Suprapubic skin (tissue), 4 donors: ENCODE measurements at places on chromosomes 3 and 15.

DNA sequence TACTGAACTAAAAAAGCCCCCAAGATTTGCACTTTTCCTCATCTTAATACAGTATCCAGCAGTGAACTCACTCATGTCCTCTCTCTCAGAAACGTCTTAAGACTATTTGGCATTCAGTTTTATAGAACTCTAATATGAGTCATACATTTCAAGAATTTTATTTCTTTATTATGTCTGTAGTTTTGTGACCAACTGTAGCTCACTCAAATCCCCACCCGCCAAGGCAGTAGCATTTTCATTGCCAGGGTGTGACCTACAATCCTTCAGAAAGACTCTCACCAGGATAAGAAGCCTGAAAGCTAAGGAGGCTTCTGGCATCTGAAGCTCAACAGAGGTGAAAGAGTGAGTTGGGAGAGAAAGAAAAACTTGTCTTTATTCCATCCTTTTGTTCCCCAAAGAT is 537.1 kb downstream of the RSL24D1 start:
- no peak for DNase-seq

- no peak for DNase-seq
Observed at GRCh38 chr3:105385819-105386508, 19.3 kb downstream of the ALCAM start.

DNA sequence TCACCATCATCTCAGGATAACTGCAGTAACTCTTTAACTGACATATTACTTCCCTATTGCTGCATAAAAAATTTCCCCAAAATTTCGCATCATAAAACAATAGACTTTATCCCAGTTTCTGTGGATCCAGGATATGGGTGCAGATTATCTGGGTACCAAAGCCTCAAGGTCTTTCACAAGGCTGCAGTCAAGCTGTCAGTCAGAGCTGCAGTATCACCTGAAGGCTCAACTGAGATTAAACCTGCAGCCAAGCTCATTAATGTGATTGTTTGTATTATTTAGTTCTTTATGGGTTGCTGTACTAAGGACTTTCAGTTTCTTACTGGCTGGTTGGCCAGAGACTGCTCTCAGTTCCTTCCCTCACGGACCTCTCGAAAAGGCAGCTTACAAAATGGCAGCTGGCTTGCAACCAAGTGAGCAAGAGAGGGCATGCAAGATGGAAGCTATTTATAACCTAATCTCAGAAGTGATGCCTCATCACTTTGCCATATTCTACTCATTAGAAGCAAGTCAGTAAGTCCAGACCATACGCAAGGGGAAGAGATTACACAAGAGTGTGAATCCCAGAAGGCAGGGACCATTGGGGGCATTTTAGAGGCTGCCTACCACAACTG is 54.9 kb downstream of the DCUN1D1 start:
- DNase-seq: no peak

GRCh38 chr15:52746162-52746757 is 43.9 kb downstream of the ONECUT1 start:
- no peak for DNase-seq

DNA sequence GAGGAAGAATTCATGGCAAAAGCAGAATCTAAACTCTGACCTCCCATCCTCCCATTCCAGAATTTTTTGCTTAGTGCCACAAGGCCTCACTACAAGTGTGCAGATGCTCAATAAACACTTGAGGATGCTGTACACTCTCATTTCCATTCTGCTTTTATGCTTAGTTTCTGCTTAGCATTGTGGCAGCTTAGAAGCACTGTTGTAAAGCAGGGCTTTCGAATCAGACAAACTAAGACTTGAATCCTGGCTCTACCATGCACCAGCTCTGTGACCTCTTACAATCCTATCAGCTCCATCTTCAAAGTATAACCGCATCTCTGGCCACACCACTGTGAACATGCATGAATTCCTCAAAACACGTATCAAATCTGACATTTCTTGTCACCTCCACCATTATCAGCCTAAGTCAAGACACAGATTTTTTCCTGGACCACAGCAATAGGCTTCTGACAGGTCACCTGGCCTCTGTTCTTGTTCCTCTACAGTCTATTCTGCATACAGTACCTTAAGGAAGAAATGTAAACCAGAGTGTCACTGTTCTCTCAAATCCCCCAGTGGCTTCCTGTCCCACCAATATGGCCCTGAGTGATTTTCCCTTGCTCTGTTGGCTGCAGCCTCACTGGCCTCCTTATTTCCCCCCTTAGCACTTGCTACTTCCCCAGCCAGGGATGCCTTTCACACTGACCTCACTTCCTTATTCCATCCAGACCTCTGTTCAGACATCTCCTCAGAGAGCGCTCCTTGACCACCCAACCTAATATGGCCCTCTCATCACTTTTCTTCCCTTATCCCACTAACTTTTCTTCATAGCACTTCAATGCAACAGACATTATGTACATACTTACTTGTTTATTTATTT is 8.1 kb upstream of the PHC3 start:
- DNase-seq: no peak

DNA sequence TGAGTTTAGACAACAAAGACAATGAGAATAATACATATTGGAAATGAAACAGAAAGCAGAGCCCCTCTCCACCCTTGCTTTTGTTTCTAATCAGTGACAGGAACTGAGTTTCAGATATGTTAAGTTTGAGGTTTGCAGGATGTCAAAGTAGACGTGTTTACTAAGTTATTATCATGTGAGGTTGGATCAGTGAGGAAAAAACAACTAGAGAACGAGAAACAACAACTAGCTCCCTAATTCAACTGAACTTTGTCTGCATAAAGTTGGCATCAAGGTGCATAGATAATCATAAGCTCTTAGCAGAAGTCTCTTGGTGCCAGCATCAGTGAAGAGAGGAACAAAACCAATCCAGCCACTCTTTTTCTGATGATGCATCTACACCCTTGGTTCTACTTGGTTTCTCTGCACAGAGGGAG is 491.1 kb upstream of the NR2F2 start:
- DNase-seq: no peak

GRCh38 chr3:197466586-197467399 is 89.0 kb downstream of the BDH1 start:
- DNase-seq: no peak

DNA sequence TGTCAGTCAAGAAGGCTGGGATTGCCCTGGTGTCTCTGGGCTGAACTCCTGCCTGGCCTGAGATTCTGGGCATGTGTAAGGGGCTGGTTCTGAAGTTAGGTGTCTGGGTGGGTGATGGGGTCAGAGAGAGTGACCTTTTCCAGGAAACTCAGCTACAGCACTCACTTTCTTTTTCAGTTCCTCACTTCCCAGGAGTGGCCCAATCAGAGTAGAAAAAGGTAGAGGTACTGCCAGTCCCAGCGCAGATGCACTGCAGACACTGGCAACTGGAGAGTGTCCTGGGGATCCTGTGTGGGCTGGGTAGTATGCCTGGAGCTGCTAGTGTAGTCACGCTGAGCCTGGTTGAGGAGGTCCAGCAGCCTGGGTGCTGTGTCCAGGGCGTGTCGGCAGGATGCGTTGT is 46.5 kb upstream of the APEH start:
- DNase-seq: no peak

DNA sequence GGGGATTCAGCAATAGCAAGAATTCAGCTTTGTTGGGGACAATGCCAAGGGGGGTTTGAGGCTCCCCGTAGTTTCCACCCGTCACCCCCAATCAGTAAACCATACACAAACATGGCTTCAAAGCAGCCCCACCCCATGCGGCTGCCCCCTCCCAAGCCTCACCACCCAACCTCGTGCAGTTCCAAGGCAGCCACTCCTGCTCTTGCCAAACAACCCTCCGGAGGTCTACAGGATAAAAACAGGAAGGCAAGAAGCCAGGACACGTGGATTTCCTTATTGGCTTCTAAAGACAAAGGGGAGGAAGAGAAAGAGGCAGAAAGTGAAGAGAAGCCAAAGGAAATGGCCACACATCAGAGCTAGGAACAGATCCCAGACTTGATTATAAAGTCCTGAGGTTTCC is 121.1 kb downstream of the SHQ1 start:
- DNase-seq: no peak

DNA sequence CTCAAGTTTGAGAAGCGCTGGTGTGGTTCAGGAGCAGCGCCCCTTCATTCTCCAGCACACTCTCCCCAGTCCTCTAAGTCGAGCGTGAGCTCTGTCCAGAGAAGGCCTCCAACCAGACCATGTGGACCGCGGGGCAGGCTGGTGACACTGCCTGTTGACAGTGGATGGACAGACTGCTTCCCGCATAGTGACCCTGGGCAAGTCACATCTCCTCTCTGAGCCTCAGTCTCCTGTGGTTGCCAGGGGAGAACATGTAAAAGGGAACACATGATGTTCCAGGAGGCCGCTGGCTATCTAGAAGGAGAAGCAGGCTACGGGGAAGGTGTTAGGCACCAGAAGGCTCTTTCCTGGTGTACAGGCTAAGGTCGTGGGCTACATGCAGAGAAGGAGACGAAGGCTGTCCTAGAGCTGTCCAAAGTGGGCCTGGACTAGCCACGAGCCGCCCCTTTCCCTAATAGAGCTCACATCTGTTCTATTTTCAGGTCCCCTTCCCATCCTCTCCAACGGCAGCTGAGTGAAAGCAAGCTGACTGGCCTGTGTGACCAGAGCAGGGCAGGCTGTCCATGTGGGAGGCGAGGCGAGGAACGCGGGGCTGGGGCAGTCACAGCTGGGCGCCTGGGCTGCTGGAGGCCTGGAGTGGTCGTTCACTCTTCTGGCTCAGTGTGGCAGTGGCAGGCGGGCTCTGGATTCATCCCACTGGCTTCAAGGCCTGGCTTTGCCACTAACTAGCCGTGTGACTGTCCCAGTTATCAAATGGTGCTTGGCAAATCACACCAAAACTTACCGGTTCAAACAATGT is 11.1 kb downstream of the ISG20 start:
- peak; percentile 56 for DNase-seq

DNA sequence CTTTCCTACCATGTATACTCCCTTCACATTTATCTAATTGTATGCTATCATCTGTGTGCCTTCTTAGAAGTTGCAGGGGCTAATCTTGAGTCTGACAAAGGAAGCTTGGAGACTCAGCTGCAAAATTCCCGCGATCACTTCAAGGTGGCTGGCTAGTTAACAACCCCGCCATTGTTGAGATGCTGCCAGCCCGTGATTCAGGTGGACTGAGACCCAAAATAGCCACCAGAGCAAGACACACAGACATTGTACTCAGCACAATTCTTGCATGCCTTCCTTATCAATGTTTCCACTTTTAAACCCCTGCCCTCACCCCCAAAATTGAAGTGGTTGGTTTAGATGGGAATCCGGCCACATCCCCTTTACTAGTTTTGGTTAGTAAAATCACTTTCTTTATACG is 225.8 kb upstream of the ZNF717 start:
- DNase-seq: no peak
